ENCODE measurements at places on chromosomes 12 and 14. TPM values are rescaled to one million over a fixed set of nuclear protein-coding genes. Genes with fewer than 3 reads are reported as not detected.
A peak's percentile ranks its signal among the peaks of the same experiment; 100 is the strongest.

GRCh38 chr12:31740628-31741027 is 11.8 kb upstream of the AMN1 start:
- H3K36me3 ChIP-seq = peaks cover 8% of the 10 kb centered on the region
- H3K4me1 ChIP-seq = peaks cover 61% of the 10 kb centered on the region
- no peak for DNase-seq
- no peak overlapping the region for H3K27ac ChIP-seq
- no peaks in the 10 kb centered on the region for H3K27me3 ChIP-seq

DNA sequence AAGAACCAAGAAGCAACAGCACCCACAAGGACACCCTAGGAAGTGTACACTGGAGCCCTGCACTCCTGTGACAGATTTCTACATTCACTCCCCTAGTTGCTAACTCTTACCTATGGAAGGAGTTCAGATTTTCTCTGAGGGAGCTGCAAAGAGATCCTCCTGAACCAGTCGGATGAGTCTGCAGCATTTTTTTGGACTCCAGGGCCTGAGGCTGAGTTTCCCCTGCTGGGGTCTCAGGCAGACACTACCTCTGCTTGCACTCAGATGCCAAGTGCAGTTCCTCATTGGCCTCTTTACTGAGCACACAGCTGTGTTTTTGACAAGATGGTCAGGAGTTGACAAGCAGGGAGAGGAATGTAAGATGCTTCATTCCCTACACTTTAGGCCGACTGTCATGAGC is 153.2 kb upstream of the RBM19 start:
- DNase-seq = no peak
- peaks cover 11% of the 10 kb centered on the region for H3K27me3 ChIP-seq
- H3K4me3 ChIP-seq = no peak overlapping the region
- no peaks in the 10 kb centered on the region for H3K4me1 ChIP-seq
- H3K27ac ChIP-seq = no peak overlapping the region

DNA sequence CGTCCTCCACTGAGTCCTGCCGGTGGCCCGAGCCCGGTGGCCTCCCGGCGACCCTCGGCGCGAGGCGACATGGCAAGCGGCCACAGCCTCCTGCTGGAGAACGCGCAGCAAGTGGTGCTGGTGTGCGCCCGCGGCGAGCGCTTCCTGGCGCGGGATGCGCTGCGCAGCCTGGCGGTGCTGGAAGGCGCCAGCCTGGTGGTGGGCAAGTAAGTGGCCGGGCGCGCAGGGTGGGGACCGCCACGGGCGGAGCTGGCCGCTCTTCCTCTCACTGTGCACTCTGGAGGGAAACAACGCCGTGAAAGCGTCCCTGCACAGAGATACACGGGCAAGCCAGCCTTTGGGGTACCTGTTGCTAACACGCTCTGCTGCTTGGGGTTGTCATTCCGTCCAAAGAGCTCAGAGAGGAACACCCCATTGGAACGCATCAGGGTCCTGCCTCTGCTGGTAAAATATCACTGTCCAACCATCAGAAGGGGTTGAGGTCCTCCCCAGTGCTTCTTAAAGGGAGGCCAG is at the start of gene AMDHD1:
AMDHD1 (plus strand) TSS at position 2 of the 513 bp plus-strand sequence; CDS start at position 70, 68 bp downstream.
- DNase-seq = peak; percentile 50
- no peaks in the 10 kb centered on the region for H3K27me3 ChIP-seq
- H3K36me3 ChIP-seq = no peaks in the 10 kb centered on the region
- H3K27ac ChIP-seq = peak within 1 kb of the TSS; percentile 55
- H3K4me3 ChIP-seq = peak within 1 kb of the TSS; percentile 97
- H3K4me1 ChIP-seq = peaks cover 7% of the 10 kb centered on the region

DNA sequence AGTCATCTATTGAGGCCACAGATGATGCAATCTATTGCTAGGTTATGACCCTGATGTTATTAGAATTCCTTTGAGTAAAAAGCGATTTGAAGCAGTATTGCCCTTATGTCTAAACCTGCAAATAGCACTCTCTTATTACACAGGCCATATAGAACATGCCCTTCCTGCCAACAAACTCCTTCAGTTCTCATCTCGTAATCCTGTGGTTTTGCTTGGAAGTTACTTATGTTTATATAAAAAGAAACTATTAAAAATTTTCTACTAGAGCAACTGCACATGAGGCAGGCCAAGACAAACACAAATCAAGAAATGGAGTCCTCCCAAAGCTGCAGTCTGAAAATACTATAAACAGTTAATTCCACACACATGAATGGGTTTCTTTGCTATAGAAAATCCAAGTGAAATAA is 1200.2 kb downstream of the LRFN5 start:
- H3K27ac ChIP-seq = no peak overlapping the region
- no peaks in the 10 kb centered on the region for H3K4me1 ChIP-seq
- H3K27me3 ChIP-seq = no peaks in the 10 kb centered on the region
- no peaks in the 10 kb centered on the region for H3K36me3 ChIP-seq

DNA sequence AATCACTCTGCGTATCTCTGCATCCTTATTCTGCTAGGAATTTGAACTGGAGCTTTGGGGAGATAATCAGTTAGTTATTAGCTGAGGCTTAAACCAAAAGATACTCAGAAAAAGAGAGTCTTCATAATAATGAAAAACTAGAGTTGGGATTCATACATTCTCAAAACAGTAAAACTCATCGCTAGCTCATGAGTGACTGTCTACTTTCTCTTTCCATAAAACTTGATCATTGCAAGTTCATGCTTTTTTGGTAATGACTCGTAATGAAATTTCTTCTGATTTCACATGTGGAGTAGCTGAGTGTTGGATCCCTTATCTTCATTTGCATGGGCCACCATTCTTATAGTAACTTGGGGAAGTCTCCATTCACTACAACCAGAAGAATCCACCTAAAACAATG is 397.7 kb downstream of the PDZRN4 start:
- no peaks in the 10 kb centered on the region for H3K27me3 ChIP-seq
- no peak overlapping the region for H3K4me3 ChIP-seq
- no peak overlapping the region for H3K27ac ChIP-seq
- H3K36me3 ChIP-seq = no peaks in the 10 kb centered on the region

DNA sequence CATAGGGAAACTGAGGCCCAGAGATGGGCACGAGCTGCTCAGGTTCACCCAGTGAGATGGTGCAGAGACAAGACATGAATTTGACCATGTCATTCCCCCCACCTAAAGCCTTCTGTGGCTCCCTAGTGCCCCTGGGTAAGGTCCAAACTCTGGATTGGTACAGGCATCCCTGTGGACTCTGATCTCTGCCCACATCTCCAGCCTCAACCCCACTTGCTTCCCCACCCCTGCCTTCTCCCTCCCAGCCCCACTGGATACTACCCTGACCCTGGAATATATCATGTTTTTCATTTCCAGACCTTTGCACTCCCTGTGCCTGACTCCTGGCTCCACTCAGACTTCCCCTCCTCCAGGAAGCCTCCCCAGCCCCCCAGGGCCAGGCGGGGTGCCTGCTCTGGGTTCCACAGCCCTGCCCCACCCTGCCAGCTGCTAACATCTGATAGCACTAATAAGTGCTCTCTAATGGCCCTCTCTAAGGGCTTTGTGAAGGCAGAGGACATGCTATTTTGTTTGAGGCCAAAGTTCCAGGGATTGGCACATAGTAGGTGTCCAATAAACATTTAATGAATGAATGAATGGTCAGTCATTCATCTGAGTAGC is 1.1 kb upstream of the SDSL start:
- H3K4me3 ChIP-seq = no peak overlapping the region
- H3K27me3 ChIP-seq = peaks cover 17% of the 10 kb centered on the region
- H3K4me1 ChIP-seq = peaks cover 9% of the 10 kb centered on the region

DNA sequence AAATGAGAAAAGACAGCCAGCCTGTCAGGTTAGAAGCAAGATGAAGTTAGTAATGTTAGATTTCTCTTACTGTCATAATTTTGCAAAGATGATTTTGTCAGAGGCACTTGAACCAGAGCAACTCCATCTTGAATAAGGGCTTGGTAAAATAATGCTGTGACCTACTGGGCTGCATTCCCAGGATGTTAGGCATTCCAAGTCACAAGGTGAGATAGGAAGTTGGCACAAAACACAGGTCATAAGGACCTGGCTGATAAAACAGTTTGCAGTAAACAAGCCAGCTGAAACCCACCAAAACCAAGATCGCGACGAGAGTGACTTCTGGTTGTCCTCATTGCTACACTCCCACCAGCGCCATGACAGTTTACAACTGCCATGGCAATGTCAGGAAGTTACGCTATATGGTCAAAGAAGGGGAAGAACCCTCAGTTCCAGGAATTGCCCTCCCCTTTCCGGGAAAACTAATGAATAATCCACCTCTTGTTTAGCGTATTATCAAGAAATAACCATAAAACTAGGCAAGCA is 1313.5 kb upstream of the TMEM132C start:
- H3K36me3 ChIP-seq = no peaks in the 10 kb centered on the region
- peaks cover 2% of the 10 kb centered on the region for H3K4me1 ChIP-seq
- H3K27me3 ChIP-seq = no peaks in the 10 kb centered on the region
- no peak overlapping the region for H3K4me3 ChIP-seq

The ALX1 gene
- polyA plus RNA-seq = not detected

The COA8 gene
- polyA plus RNA-seq = 47.5 TPM

The RNF212B gene
- polyA plus RNA-seq = not detected

The ADIPOR2 gene
- polyA plus RNA-seq = 2.4 TPM

The TMEM119 gene
- polyA plus RNA-seq = not detected

All from naive B cell (primary cell).